ENCODE measurements at places on chromosomes 5 and 9.
A peak's percentile ranks its signal among the peaks of the same experiment; 100 is the strongest.

- no peak for DNase-seq
Measured at GRCh38 chr9:89204801-89205200, 26.2 kb upstream of the SHC3 start.

DNA sequence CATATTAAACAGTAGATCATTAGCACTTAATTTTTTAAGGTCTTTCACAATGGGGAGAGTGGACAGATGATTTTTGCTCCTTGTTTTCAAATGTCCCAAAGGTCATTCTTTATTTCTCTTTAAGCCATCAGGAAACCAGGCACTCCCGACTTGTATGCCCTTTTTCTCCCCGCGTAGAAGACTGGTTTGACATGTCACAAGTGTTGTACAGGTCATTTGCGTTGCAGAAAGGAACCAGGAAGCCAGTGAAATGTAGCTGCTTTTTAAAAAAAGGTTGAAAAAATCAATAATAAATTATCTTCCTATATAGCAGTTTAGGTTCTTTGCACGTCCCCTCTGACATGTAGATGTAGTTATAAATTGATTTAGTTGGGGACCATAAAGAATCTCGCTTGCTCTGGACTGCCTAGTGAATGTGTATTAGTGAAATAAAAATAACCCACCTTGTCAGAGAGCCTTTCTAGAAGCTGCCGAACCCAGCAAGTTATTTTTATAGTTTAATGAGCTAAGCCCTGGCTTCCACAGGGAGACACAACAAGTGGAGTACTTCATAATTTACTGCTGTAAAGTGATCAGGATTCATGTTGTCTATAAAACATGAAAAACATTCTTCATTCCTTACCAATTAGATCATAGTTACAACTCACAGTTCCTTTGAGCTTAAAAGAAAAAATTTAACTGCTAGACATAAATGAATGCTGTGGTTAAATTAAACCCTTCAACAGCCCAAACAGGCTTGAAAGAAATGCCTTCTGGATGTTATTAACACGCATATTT, 404.6 kb downstream of the CSNK1G3 start:
- no peak for DNase-seq

DNA sequence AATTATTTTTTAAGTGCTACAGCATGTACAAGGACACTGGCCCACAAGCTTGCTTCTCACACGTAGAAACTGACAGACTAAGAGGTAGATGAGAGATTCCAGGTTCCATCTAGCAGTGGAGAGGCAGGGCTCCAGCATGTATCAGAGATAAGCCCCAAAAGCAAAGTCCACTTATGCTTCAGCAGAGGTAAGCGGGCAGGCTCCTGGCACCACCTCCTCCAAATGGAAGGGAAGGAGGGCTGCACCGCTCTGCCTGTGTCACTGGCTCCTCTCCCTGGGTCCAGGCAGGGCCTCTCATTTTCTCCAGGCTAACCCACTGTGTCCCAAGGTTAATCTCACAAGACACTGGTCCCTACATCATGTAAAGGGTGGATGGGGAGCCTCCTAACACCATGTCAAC, 15.9 kb downstream of the GRHPR start:
- no peak for DNase-seq

- DNase-seq, result no peak
Measured at GRCh38 chr9:123926941-123927340, 3.0 kb downstream of the DENND1A start.

GRCh38 chr5:115068239-115069086, 101.2 kb downstream of the TRIM36 start:
- DNase-seq, result no peak

DNA sequence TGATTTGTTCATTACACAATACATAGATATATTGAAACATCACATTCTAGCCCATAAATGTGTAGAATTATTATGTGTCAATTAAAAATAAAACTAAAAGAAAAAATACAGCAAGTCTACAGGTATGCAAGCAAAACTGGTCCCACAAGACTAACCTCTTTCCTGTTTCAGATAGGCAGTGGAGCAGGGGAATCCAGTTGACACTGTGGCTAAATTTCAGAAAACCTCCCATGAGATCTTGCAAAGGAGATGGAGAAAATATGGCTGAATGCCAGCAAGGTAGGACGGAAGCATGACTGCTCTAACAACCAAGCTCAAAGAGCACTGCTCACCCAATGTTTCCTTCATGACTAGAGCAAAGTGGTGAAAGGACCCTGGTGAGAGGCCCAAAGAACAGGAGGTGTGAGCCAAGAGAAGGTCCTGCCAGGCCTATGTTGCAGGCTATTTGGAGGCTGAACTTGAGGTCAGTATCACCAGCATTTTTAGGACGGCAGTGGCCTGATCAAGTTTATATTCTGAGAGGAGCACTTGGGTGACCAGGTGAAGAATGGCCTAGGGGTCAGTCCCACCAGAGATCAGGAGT, 1.1 kb upstream of the SH3TC2 start:
- DNase-seq, result no peak

- DNase-seq, result no peak
Measured at GRCh38 chr9:127539982-127540663, 72.0 kb upstream of the STXBP1 start.

- peak; percentile 41 for DNase-seq
Measured at GRCh38 chr9:92378865-92379560, 25.4 kb downstream of the OGN start.

All from CD4-positive, alpha-beta T cell (primary cell).